Stomach (tissue), 19 donors: ENCODE measurements at places on chromosomes 2 and 18.

DNA sequence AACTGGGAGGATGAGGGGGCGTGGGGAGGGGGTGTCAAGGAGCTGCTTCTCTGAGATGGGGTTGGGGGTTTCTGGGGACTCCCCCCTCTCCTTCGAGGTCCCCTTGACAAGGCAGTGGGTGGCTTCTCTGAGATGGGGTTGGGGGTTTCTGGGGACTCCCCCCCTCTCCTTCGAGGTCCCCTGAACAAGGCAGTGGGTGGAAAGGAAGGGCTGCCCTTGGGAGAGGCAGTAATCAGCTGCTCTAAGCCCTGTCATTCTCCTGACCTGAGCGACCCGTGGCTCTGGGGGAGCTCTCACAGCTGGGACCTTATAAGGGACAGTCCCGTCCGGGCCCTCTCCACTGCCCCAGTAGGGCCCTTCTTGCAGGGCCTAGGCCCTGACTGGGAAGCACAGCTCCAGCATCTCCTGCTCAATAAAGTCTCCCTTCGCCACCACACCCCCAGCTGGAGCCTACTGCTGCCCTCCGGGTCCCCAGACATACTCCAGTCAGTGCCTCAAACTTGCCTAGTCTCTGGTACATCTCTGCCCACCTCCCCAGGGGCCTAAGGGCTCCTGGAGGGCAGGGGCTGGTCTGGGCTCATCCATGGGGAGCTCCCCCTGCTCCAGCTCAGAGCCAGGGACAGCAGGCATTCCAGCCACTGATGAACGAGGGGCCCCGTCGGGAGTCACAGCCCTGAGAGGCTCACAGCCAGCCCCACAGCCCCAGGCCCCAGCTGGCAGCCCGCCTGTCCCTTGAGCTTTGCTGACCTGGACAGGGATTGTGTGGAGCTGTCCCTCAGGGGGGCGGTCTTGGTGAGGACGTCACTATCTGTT lies 2.8 kb downstream of the GAREM2 start:
- H3K27me3 ChIP-seq, result peaks cover 10% of the 10 kb centered on the region
- no peak overlapping the region for H3K27ac ChIP-seq
- peaks cover 23% of the 10 kb centered on the region for H3K4me1 ChIP-seq
- no peak overlapping the region for H3K4me3 ChIP-seq

DNA sequence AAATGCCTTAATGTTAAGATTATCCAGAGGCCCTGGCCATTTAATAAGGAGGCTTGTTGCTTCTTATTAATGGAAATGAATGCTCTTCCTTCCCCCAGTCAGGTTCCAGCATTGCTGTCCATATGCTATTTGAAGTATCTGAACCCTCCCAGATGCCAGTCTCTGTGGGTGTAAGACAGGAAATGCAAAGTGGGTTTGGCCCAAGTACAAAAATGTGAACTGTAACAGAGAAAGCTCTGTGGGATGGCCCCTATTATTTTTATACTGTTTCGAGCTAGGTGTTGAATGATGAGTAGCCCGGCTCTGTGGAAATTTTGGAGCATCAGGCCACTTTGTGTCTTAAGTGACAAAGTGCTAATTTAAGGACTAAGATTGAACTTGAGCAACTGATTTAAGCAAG lies 141.0 kb downstream of the UXS1 start:
- H3K4me3 ChIP-seq, result no peak overlapping the region
- no peak overlapping the region for H3K27ac ChIP-seq
- no peak for DNase-seq
- H3K36me3 ChIP-seq, result no peaks in the 10 kb centered on the region
- H3K27me3 ChIP-seq, result no peaks in the 10 kb centered on the region

DNA sequence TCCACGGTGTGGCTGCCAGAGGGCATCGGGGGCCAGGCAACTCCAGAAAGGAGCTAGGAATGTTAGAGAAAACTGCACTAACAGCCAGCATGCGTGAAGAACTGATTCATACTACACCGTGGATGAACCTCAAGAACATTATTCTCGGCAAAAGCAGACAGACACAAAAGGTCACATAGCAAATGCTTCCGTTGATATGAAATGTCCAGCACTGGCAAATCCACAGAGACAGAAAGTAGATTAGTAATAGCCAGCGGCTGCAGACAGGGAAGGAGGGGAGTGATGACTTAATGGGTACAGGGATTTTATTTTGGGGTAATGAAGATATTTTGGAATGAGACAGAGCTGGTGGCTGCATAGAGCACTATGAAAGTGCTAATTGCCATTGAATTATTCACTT lies 37.4 kb downstream of the SCTR start:
- no peak overlapping the region for H3K4me3 ChIP-seq
- H3K27me3 ChIP-seq, result no peaks in the 10 kb centered on the region
- no peak for DNase-seq
- peak overlapping the region; percentile 79 for H3K27ac ChIP-seq
- H3K4me1 ChIP-seq, result peaks cover 75% of the 10 kb centered on the region

DNA sequence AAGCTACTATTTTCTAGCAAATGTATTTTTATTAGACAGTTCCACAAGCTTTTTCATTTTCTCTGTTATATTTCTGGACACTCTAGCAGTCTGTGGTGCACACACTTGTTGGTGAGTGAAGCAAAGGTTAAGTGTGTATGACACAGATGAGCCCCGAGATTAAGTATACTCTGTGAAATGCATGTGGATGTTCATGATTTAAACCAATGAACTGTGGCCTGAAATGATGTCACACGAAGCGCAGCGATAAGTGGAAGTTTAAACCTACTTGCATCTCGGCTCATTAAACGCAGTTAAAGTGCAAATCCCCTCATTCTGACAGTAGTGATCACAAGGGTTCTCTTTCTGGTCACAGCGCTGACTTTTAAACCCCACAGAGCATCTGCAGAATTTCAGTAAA lies 1488.8 kb upstream of the NXPH2 start:
- no peaks in the 10 kb centered on the region for H3K4me1 ChIP-seq
- no peaks in the 10 kb centered on the region for H3K36me3 ChIP-seq
- no peak for DNase-seq
- no peak overlapping the region for H3K27ac ChIP-seq

GRCh38 chr2:28991021-28991420 lies 9.9 kb downstream of the TOGARAM2 start:
- H3K27ac ChIP-seq, result peak overlapping the region; percentile 64
- DNase-seq, result peak; percentile 45
- H3K4me3 ChIP-seq, result no peak overlapping the region
- peaks cover 9% of the 10 kb centered on the region for H3K4me1 ChIP-seq
- no peaks in the 10 kb centered on the region for H3K36me3 ChIP-seq
- H3K27me3 ChIP-seq, result no peaks in the 10 kb centered on the region

GRCh38 chr2:20472569-20472968 lies 25.7 kb downstream of the RHOB start:
- H3K27me3 ChIP-seq, result no peaks in the 10 kb centered on the region
- no peaks in the 10 kb centered on the region for H3K36me3 ChIP-seq
- no peak for DNase-seq
- H3K4me1 ChIP-seq, result peaks cover 48% of the 10 kb centered on the region
- peak overlapping the region; percentile 38 for H3K27ac ChIP-seq
- H3K4me3 ChIP-seq, result no peak overlapping the region

DNA sequence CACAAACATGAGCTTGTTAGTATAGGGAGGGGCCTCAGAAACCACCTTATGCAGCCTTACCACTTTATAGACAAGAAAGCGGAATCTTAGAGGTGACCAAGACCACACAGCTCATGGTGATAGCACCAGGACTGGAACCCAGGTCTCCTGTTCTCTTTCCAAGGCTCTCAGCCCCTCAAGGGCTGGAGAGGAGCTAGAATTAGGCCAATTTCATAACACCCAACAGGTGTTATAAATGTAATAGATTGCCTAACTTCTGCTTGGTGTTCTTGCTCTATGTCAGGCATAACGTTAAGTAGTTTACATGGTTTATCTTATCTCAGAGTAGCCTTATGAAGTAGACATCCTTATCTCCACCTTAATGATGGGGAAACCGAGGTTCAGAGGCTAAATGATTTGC lies 42.9 kb downstream of the RPL37A start:
- H3K36me3 ChIP-seq, result no peaks in the 10 kb centered on the region
- H3K4me1 ChIP-seq, result peaks cover 38% of the 10 kb centered on the region
- no peak for DNase-seq
- H3K27me3 ChIP-seq, result no peaks in the 10 kb centered on the region

DNA sequence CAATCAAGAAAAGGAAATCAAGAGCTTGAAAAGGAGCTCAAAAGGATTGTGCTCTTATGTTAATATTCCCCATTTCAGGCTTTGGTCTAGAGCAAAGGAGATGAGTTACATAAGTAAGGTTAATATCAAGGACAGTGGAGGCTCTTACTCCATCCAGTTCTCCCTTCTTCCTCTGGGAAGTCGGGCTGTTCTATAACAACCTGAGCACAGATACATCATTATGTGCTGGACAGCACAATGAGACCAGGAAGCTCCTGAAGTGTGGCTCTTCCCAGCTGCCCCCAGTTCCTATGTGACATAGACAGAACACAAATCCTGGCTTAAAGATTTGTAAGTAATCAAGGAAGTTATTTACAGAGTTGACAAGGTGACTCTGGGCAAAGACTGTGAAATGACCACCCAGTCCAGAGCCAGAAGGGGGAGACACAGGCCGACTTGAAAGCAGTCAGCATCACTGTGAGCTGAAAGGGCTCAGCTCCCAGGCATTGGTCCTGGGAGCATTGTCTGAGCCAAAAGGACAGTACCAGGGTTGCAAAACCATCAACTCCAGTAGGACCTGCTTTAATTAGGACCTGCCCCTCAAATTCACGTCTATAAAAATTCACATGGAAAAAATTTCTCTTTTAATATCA lies 917.6 kb upstream of the ACVR2A start:
- no peaks in the 10 kb centered on the region for H3K36me3 ChIP-seq
- DNase-seq, result peak; percentile 81
- no peak overlapping the region for H3K27ac ChIP-seq
- H3K4me1 ChIP-seq, result no peaks in the 10 kb centered on the region
- H3K27me3 ChIP-seq, result no peaks in the 10 kb centered on the region

- H3K36me3 ChIP-seq, result no peaks in the 10 kb centered on the region
- no peak overlapping the region for H3K27ac ChIP-seq
- no peaks in the 10 kb centered on the region for H3K27me3 ChIP-seq
These were observed 205.2 kb upstream of the RGPD4 start for GRCh38 chr2:107621186-107622165.

DNA sequence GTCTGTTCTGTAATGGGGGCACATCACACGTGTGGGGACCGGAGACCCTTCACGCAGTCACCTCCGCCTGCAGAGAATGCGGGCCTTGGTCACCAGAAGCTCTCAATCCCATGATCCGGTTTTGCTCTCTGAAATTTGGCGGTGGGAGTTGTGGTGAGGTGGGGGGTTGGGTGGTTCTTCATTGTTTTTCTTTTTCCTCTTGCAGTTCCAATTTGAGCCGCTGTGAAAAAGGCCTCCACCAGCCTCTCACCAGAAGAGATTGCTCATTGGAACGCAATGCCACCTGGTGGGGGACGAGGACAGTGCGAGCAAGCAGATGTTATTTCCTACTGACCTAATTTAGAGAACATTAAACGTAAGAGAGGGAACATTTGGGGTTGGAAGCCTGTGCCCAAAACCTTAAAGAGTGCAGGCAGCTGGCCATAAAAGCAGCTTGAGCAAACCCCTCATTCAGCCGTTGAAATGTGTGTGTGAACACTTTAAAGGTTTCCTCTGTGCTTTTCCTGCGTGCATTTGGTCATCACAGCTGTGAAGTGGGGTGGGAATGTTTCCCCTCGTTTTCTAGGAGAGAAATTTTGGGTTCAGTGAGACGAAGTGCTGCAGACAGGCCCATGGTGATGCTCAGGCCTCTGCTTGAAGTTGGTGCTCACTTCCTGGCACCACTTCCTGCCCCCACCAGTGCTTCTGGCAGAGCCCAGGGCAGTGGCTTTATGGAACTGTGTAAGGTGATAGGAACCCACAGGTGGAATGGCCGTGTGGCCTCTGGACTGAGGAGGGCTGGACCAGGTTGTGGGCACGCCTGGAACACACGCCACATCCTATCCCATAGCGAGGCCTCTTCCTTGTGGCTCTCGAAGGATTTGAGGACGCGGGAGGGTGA lies 61.7 kb downstream of the ZCCHC2 start:
- H3K27me3 ChIP-seq, result no peaks in the 10 kb centered on the region
- H3K4me3 ChIP-seq, result no peak overlapping the region
- DNase-seq, result peak; percentile 83
- H3K27ac ChIP-seq, result no peak overlapping the region
- peaks cover 11% of the 10 kb centered on the region for H3K4me1 ChIP-seq
- H3K36me3 ChIP-seq, result peaks cover 6% of the 10 kb centered on the region
